ENCODE measurements at places on chromosomes 7 and 10.

- DNase-seq = no peak
These were observed 4.2 kb downstream of the LRRC27 start for GRCh38 chr10:132336064-132336746.

DNA sequence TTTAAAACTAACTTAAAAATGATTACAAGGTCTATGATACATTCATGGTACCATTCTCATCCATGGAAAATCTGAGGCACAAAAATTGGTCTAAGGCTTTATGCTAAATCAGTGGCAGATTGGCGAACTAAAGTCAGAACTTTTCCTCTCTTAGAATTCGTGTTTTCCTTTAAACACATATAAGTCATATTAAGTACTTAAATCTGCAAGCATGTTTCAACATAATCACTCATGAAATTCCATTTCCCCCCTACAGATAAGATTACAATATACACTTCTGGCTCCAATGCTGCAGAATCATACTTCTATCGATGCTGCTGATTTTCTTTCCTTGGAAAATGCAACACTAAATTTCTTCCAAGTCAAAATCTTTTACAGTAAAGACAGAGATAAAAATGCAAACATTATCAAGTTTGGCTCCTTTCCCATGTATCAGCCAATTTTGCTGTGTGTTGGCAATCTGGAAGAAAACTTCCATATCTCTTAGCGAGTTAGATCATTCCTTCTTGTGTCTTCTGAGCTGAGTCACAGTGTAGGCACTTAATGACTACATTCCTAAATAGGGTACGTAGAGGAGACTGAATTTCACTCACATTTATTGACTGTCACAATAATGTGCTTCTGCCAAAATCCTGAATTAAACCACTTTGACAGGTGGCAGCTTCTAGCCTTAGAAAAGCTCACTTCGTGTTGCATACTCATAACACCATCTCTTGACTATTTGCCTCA is 76.4 kb upstream of the LRRC17 start:
- no peak for DNase-seq

DNA sequence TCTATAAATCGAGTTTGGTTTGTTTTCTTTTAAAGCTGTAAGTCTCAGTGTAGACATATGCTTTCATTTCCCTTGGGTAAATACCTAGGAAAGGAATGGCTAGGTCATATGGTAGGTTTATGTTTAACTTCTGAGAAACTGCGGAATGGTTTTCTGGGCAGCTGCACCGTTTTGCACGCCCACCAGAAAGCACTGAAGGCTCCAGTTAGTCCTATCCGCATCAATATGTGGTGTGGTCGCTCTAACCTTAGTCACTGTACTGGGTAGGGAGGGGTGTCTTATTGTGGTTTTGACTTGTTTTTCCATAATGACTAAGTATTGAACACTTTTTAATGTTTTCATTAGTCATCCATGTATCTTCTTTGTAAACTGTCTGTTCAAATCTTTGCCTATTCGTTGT is 279.5 kb upstream of the AKR1E2 start:
- peak; percentile 36 for DNase-seq

DNA sequence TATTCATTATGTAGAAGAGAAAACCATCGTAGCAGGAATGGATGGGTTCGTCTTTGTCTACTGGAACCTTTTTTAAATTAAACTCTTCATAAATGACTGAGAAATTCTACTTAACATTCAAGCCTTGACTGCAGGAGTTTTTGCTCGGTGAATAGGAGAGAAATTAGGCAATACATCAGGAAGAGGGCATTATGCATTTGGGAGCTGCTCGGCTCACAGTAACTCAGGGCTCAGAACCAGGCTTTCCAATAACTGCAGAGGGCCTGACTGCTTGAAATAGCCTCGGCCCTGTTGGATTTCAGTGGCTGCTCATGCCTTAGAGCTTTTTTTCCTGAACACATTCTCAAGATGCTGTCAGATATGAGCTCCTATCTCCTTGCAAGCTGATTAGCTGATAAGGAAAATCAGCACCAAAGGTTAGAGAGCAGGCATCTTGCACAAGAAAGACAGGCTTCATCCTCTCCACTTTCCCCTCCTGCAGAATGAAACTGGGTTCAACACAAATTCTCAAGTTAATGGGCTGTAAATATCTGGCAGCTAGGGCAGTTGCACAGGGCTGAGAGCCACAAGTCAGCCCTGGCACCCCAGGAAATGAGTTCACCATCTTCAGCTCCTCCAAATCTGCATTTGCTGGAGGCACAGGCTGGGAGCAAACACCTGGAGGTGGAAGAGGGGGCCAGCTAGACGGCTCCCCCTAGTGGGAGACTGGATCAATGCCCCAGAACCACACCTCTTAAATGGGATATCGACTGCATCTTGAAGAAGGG is 24.3 kb downstream of the TECTB start:
- no peak for DNase-seq

DNA sequence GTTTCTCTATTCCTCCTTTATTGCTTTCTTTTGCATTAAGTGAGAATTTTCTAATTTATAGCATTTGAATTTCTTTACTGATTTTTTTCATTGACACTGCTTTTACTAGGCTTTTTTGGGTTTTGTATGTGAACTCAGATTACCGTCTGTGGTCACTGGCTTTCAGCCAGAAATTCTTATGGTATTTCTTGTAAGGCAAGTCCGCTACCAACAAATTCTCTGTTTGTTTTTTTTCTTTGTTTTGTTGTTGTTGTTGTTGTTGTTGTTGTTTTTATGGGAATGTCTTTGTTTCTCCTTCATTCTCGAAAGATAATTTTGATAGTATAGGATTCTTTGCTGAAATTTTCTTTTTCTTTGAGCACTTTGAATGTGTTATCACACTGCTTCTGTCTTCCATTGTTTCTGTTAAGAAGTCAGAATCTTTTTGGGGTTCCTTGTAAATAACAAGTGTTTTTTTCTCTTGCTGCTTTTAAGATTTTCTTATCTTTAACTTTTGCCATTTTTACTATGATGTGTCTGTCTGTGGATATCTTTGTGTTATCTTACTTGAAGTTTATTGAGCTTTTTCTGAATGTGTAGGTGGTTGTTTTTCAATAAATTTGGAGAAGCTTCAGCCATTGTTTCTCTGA is 7.2 kb downstream of the NET1 start:
- no peak for DNase-seq

GRCh38 chr10:48710647-48711275 is 26.1 kb downstream of the WDFY4 start:
- no peak for DNase-seq

- no peak for DNase-seq
These were observed 3.4 kb upstream of the AKR1C8 start for GRCh38 chr10:5188358-5188757.

DNA sequence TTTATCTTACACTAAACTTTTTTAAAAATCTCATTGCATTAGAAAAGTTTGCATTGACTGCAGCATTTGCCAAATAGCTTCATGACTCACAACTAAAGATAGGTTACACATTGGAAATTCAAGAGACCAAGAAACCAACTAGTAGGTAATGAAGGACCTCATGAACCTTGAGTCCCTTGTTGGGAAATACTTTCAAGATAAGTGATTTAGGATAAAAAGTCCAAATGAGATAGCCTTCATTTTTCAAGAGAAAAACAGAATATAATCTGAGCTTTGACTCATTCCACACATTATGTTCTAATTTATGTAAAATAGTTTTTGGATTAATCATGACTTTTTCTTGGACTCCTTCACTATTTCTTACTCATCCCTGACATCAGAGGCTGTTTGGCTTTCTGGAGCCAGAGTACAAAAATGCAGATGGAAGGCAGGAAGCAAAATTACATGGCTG is 13.1 kb upstream of the LIPF start:
- DNase-seq = no peak
